Stimulated activated CD4-positive, alpha-beta T cell treated with anti-CD3 and anti-CD28 coated beads, TNF-alpha, amount 100 ng/mL, for 24 hours (primary cell): ENCODE measurements at places on chromosomes 1 and 21.
A peak's percentile ranks its signal among the peaks of the same experiment; 100 is the strongest.

GRCh38 chr1:1059494-1060280 lies 14.4 kb downstream of the RNF223 start:
- DNase-seq = peak; percentile 84

DNA sequence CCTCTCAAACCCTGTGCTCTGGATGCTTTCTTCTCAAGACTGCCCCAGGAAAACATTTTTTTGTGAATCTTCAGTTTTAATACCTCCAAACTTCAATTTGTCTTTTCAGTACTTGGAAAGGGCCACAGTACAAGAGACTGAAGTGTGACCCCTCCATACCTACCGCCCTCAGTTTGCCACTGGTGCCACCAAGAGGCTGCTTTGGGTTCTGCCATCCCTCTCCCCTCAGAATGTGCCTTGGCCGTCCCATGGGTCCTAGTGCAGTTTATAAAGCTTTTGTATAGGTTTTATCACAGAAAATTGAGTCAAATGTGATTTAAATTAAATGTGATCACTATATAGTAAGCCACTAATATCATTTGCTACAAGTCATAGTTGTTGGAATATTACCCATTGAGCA lies 60.8 kb upstream of the PGD start:
- DNase-seq = no peak

GRCh38 chr1:156647351-156647750 lies 5.4 kb downstream of the BCAN start:
- DNase-seq = no peak

- no peak for DNase-seq
Observed at GRCh38 chr21:38712071-38712470, 93.7 kb upstream of the ETS2 start.

DNA sequence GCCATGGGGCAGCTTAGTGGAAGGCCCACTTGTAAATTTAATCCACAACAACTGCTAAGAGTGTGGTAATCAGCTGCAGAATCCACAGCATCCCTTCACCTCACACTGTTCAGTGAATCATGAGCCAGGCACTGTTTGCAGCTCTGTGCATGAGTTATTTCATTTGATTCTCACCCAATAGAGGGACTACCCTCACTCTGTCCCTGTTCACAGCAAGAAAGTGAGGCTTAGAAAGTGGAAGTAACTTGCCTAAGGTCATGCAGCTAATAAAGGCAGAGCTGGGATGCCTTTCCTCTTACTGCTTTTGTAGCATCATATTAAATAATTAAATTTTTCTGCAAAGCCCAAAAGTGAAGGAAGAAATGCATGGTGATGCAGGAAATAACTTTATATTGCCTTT lies 346.5 kb upstream of the PLD5 start:
- DNase-seq = no peak

DNA sequence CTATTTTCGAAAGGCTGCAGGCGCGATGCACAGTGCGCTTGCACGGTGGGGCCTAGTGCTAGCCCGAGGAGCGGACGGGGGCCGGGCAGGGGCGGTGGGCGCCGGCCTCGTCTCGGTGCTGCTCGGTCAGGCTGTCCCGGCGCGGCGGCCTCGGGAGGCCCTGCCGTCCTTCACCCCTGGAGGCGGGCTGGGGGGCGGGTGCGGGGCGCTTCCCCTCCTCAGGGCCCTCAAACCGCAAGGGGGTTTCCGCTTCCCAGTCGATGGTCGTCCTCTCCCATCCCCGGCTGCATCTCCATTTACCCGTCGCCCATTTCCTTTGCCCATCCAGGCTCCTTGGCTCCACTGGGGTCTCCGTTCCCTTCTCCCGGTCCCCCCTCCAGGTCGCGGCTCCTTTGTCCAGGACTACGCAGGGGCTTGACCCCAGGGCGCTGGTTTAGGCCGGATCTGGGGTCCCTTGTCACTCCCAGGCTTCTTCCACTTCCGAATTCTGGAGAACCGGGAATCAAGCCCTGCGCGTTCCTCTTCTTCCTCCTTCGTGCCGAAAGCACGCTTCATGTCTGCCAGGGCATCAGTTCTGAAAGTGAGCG lies 196.3 kb upstream of the LMO4 start:
- no peak for DNase-seq

GRCh38 chr1:91397605-91398004 lies 7.0 kb downstream of the HFM1 start:
- DNase-seq = no peak

DNA sequence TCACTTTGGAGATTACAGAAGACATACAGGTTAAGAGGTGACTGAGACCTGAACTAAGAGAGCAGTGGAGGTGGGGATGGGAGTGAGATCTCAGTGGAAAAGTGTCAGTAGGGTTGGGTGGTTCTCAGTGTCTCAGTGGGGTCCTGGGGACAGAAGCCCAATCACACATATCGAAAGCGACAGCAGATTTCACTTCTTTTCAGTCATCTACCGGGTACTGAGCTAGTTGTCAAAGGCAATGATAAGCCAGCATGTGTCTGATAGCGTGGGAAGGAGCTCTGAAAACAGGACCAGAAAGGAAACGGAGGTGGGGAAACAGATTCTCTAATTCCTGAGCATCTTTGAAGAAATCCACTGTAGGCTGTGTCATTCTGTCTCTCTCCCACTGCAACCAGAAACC lies 59.5 kb downstream of the RHOU start:
- peak; percentile 40 for DNase-seq

- DNase-seq = no peak
Observed at GRCh38 chr21:31875496-31876015, 2.7 kb downstream of the HUNK start.

- DNase-seq = no peak
Observed at GRCh38 chr1:161483361-161483760, 21.9 kb upstream of the FCGR2A start.

- DNase-seq = no peak
Observed at GRCh38 chr1:204400882-204401510, 10.6 kb downstream of the PPP1R15B start.

DNA sequence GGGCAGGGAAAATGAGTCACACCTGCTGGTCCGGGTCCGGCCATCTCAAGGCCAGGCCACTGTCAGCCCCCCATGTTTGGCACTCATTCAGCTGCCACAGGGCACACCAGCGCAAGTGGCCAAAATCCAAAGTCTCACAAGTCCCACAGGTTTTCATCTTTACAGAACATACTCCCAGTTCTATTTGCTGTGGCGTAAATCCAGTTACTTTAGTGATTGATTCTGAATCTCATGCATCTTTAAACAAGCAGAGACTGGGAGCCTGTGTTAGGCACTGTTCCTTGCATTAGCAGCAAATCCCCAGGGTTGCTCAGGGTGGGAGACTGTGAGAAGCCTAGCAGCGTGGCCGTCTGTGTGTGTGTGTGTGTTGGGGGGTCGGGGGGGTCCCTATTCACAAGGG lies 1.1 kb upstream of the SLC2A5 start:
- no peak for DNase-seq

- no peak for DNase-seq
Observed at GRCh38 chr1:232554409-232554808, 75.5 kb downstream of the SIPA1L2 start.

DNA sequence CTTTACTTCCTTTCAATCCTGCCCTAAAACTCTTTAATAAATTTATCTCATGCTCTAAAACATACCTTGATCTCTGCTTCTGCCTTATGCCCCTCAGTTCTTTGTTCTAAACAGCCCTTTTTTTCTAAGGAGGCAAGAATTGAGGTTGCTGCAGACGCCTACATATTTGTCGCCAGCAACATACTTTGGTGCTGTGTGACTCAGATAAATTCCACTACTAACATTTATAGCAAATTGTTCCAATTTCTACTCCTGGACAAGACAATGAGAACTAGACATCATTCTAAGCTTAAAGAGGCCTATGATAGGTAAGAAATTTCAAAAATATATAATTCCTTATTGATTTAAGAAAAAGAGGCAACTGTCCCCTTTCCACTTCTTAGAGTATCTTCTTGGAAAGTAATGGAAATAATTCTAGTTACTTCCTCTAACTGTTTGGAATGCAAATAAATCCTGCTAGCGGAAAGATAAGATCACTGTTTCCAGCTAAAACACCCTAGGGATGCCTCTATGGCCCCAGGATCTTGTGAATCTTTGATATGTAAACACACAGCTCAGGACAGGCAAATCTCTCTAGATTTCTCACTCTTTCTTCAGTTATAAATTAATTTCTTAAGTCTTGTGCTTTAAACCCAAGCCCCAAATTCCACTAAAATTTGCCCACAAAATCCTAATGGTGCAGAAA lies 869.1 kb downstream of the KCNT2 start:
- no peak for DNase-seq

- no peak for DNase-seq
Observed at GRCh38 chr1:178774263-178774662, 49.2 kb downstream of the RALGPS2 start.

DNA sequence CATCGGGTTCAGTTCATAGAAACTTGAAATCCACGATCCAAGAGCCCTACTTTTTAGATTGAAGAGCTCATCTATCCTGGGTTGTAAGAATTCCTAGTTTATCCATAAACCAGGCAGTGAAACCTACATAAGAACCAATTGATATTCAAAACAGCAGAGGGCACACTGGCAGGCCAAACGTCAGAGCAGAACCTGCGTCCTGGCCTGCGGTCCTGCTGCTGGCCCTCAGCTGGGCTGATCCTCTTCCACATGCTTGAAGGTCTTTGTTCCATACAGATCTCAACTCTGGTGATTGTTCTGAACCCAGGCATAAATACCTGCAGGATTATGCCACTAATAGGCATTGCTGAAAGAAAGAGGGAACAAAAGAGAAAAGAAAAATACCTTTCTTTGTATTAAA lies 47.0 kb downstream of the MT1HL1 start:
- no peak for DNase-seq

- DNase-seq = no peak
Observed at GRCh38 chr1:81312272-81312754, 488.4 kb upstream of the ADGRL2 start.

DNA sequence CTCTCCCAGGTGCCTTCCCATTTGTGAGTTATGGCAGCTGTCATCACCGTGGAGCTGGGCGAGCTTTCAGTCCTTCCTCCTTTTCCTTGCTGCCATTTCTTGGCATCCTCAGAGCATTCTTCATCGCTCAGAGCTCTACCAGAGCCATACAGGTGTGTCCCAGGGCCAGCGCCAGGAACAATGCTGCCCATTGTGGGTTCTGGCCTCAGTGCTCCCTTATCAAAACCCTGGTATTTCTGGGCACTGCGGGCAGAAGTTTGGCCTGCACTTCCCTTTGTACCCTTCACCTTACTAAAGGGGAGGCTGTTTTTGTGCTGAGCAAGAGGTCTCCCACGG lies 28.5 kb downstream of the RASSF5 start:
- no peak for DNase-seq
